Right ventricle myocardium inferior (tissue), 1 donor: ENCODE measurements at places on chromosomes 4 and X.
A peak's percentile ranks its signal among the peaks of the same experiment; 100 is the strongest.

- no peak for DNase-seq
Observed at GRCh38 chrX:15755091-15755490, 17.0 kb downstream of the CA5B start.

GRCh38 chrX:97787849-97788248, 904.1 kb downstream of the RPA4 start:
- DNase-seq = no peak

GRCh38 chrX:154748712-154749339, 2.1 kb downstream of the GAB3 start:
- no peak for DNase-seq

GRCh38 chr4:118969359-118969758, 80.7 kb downstream of the SYNPO2 start:
- DNase-seq = peak; percentile 72

DNA sequence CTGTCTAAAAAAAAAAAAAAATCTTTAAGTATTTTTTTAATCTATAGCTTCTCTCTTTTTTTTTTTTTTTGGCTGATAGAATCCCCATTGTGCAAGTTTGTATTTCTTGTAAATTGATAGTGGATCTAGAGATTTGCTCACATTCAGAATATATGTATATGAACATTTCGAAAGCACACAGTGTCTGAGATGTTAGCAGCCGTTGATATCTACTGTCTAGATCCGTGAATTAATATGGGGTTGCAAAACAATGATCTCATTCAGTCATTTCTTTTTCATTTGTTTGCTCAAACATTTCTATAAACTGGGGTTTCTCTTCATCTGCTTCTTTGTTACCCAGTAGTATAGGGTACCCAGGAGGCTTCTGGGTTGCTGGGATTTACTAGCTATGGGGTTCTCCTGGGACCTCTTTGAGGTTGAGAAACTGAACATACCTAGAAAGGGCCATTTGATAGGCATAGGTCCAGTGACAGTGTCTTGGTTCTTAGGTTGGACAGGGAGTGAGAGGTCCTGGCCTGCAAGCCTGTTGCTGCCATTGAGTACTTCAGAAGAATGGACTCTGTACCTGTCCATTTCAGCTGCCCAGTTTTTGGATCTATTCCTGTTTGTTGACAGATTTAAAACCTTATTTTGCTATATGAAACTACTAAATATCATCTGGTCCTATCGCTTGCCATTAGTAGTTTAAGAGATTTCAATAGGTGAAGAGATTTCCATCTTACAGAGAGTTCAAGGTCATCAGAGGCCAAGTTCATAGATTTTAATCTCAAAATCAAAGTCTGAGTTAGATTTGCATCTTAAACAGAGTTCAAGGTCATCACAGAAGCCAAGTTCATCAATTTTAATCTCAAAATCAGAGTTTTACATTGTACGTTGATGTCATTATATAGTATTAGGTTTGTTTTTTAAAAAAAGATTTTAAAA, 50.8 kb downstream of the WWC2 start:
- DNase-seq = no peak

DNA sequence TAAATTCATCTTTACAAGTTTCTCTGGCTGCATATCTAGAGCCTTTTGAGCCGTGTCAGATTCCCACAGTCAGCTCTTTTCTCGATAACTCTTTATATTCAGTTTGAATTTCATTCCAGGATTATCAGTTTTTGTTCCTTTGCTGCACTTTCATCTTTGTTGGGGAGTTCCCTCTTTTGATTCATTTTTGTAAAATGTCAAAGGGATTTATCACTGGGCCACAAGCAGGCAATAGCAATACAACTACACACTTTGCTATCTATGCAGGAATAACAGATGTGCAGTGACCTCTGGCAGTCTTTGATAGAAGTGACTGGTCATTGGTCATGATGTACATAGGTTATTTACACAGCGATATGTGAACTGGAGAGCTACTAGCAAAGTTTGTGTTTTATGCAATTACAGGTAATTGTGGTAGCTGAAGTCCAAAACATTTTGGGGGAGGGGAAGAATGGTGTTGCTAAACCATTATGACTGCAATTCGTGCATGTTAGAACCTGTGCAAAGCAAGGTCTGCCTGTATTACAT, 43.8 kb downstream of the HPGDS start:
- no peak for DNase-seq

GRCh38 chr4:52660643-52661042, 1.5 kb upstream of the USP46 start:
- no peak for DNase-seq

DNA sequence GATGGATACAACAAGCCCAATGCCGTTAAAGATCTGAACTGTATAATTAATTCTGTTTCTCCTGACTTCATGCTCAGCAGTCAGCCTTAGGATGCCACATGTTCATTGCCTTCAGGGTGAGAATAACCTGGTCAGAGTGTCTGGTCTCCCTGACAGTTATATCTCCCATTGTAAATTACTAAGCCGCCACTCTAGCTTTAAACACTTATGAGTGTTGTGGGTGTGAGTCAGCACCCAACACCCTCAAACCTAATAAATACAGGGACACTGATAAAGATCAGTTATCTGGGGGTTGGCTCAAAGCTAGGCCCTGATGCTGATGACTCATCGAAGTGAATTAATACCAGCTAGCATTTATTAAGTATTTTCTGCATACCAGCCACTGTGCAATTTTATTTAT, 64.9 kb upstream of the DYNLT3 start:
- DNase-seq = no peak

DNA sequence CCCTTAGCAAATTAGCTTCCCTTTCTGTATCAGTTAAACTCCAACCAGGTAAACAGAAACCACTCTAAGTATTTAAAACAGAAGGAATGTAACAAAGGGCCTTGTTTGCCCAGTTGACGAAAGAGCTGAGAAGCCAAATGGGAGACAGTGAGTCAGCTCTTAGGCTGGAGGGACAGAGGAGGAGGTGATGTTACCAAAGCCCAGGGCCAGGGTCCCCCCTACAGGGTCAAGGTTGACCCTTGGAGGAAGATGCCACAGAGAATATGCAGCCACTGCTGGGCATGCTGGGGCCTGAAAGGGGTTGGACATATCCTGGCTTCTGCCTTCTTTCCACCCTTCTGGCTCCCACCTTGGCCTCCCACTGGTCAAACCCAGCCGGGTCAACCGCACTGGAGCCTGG, 38.3 kb upstream of the LGI2 start:
- DNase-seq = no peak

DNA sequence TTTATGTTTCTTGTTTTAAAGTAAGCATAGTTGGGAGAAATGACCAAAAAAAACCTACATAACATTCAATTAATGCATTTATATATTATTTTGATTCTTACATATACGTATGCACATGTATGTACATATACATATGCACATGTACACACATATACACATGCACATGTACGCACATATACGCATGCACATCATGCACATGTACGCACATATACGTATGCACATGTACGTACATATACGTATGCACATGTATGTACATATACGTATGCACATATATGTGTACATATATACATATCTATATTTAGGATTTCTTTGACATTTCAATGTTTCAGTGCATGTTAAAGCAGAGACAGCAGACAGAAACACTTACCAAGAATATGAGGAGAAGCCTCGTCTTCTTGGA, 263.4 kb downstream of the ADAMTS3 start:
- no peak for DNase-seq

- no peak for DNase-seq
Observed at GRCh38 chrX:39969099-39969818, 128.5 kb downstream of the BCOR start.

DNA sequence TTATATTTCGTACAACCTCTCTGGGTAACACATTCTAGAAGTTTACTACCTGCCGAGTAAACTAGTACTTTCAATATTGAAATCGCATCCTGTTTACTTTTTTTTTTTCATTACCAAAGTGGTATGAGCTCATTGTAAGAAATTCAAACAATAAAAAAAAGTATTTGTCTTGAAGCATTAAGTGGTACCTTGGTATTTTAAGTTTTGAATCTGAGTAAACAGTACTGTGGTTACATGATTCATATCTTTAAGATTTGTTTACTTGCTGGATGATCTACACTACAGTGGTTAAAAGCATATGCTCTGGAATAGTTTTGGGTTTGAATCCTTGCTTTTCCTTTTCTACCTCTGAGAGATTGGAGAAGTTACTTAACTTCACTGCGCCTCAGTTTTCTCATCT, 3.8 kb upstream of the MMGT1 start:
- no peak for DNase-seq

- no peak for DNase-seq
Observed at GRCh38 chr4:118307643-118308042, 45.2 kb downstream of the PRSS12 start.

- no peak for DNase-seq
Observed at GRCh38 chr4:168634276-168634802, 137.5 kb downstream of the PALLD start.

- no peak for DNase-seq
Observed at GRCh38 chr4:132809298-132810032, 339.6 kb upstream of the PCDH10 start.

- no peak for DNase-seq
Observed at GRCh38 chr4:81030981-81031791, 678 bp downstream of the BMP3 start.

DNA sequence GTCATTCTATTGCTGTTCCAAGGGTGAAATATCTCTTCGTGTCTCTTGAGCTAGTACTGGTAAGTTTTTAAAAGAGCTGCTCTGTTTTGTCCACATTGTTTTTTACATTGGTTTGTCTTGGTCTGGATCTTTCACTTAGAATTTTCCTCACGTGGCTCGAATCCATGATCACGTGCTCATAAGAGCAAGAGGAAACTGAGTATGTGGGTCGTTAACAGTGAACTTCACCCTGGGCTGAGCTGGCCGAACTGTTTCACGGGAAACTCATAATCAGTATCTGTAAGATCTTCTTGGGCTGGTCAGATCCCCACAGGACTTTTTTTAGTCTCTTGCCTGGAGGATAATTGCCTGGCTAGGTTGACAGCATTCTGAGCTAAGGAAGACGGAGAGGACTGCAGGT, 77.8 kb upstream of the HELT start:
- DNase-seq = no peak

DNA sequence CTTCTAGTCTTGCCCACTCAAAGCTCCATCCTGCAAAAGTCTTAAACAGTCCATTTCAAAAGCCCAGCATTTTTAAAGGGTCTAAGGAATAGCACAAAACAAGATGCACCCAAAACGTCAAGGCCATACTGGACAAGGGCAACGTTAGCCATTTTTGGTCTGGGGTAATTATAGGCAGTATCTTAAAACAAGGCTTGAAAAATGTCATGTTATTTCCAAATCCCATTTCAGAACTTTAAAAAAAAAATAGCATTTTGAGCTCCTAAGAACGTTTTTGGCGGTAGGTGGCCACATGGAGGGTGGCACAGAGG, 584 bp upstream of the TMEM165 start:
- no peak for DNase-seq

DNA sequence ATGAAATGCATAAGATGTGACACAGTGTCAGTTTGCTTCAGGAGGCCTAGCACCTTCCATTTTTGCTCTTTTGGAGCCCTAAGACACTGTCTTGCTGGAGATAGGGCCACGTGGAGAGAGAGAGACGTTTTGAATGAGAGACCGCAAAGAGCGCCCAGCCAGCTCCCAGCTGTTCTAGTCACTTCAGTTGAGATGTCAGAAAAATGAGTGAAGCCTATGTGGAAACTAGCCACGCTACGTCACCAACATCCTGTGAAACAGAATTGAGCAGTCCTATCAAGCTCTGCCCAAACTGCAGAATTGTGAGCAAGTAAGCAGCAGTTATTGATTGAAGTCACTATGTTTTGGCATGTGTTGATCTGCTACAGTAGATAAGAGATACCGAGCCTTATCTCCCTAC, 13.1 kb downstream of the GPR82 start:
- DNase-seq = no peak

DNA sequence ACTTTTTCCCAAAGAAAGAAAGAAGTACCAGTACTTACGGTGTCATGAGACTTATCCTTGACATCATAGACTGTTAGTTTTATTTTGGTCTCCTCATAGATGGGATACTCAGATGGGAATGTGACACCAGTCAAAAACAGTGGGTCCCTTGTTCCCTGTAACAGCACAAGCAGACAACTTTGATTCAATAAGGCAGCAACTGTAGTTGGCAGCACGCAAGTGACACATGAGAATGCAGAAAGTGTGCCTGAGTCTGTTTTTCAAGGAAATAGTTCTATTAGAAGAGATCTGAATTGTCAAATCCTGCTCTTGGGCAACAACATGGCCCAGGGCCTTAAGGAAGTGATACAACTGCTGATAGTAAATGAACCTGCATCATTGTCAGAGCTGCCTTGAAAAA, 443.2 kb downstream of the INPP4B start:
- no peak for DNase-seq

GRCh38 chrX:49040376-49040955, 2.7 kb downstream of the TFE3 start:
- no peak for DNase-seq

- DNase-seq = no peak
Observed at GRCh38 chr4:81052119-81053068, 21.9 kb downstream of the BMP3 start.

GRCh38 chrX:118259213-118259612, 86.7 kb upstream of the WDR44 start:
- no peak for DNase-seq

- DNase-seq = no peak
Observed at GRCh38 chr4:118367872-118368271, 15.1 kb upstream of the PRSS12 start.

GRCh38 chrX:101931136-101931487, 715 bp downstream of the ZMAT1 start:
- no peak for DNase-seq

DNA sequence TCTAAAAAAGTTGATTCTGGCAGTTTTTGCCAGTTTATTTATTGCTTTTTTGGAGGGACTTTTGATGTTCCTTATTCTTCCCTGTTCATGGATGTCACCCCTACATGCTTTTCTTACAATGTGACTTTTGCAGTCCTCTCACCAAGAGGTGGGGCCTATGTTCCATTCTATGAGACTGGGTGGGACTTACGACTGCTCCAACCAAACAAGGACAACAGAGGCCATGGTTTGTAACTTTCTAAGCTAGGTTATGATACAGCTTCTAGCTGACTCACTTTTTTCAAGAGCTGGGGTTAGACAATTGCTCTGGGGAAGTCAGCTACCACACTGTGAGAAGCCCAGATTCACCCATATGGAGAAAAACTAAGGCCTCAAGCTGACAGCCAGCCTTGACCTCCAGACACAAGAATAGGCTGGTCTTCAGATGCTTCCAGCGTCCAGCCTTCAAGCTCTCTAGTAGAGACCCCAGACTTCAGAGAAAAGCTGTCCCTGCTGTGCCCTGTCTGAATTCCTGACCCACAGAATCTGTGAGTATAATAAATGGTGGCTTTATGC, 39.5 kb downstream of the ENOPH1 start:
- no peak for DNase-seq

- DNase-seq = no peak
Observed at GRCh38 chrX:104435249-104435648, 130.8 kb upstream of the IL1RAPL2 start.

- DNase-seq = no peak
Observed at GRCh38 chr4:171857302-171858012, 44.3 kb downstream of the GALNTL6 start.

- DNase-seq = no peak
Observed at GRCh38 chrX:30864383-30864785, 24.7 kb downstream of the TAB3 start.

- no peak for DNase-seq
Observed at GRCh38 chr4:72314869-72315268, 254.2 kb downstream of the ADAMTS3 start.

GRCh38 chr4:8105306-8106100, 53.1 kb downstream of the ABLIM2 start:
- DNase-seq = peak; percentile 33

GRCh38 chr4:180449395-180449956, 1793.7 kb upstream of the TENM3 start:
- DNase-seq = no peak

GRCh38 chrX:69138118-69138390, 27.2 kb downstream of the PJA1 start:
- no peak for DNase-seq
